Muscle of leg (tissue), 16 donors: ENCODE measurements at places on chromosomes 1 and 21. TPM values are rescaled to one million over a fixed set of nuclear protein-coding genes. Genes with fewer than 3 reads are reported as not detected.

The OR2T11 gene
- not detected for total RNA-seq

DNA sequence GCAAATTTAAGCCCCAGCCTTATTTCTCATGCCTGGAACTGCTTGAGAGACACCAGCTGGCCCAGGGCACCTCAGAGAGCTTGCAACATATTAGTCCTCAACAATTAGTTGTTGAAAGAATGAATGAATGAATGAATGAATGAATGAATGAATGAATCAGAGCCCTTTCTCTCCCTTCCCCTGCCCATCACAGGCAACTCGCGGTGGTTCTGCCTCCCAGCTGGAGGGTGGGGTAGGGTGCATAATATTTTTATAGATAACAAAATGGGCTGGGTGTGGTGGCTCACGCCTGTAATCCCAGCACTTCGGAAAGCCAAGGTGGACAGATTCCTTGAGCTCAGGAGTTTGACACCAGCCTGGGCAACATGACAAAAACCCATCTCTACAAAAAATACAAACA is 110.1 kb downstream of the CCDC185 start:
- no peak for DNase-seq

DNA sequence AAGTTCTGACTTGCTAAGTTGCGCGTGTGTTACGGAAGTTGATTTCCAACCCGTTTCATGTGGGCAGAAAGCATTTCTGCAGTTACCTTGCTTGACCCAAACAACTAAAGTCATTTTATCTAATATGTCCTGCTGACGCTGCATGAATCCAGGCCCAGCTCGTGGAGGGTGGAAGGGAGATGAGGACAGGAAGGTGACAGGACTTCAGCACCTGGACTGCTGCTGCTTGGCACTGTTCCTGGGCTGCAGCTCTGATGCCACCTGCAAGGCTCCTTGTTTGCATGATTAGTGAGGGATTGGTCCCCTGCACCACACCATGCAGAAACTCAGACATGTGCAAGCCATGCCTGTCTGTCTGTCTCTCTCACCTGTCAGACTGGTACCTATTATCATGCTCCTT is 198.4 kb downstream of the PRDM2 start:
- DNase-seq, result no peak

- peak; percentile 69 for DNase-seq
Observed at GRCh38 chr21:25385911-25386474, 221.3 kb downstream of the MRPL39 start.

DNA sequence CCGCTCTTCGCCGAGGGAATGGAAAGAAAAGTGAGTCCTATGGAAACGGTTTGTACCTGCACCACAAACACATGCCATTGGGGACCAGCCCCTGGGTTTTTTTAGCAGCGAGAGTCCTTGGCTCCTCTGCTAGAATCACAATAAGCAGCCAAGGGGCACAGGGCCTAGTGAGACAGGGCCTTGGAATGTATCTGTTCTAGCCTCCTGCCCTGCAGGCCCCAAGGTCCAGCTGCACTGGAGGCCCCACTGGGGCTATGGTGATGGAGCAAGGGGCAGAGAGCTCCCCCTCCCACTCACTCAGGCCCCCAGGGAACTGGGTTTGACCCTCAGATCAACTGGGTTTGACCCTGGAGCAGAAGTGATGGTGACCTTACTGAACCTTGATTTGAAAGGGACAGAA is 14.4 kb downstream of the SHISA4 start:
- no peak for DNase-seq
